Activated CD4-positive, alpha-beta T cell treated with anti-CD3 and anti-CD28 coated beads for 48 hours (primary cell): ENCODE measurements at places on chromosomes 6 and 20.

- peak; percentile 80 for DNase-seq
These were observed 78.3 kb upstream of the CTNNBL1 start for GRCh38 chr20:37615340-37616109.

- DNase-seq = no peak
These were observed 175.0 kb downstream of the CARMIL1 start for GRCh38 chr6:25454136-25454535.

DNA sequence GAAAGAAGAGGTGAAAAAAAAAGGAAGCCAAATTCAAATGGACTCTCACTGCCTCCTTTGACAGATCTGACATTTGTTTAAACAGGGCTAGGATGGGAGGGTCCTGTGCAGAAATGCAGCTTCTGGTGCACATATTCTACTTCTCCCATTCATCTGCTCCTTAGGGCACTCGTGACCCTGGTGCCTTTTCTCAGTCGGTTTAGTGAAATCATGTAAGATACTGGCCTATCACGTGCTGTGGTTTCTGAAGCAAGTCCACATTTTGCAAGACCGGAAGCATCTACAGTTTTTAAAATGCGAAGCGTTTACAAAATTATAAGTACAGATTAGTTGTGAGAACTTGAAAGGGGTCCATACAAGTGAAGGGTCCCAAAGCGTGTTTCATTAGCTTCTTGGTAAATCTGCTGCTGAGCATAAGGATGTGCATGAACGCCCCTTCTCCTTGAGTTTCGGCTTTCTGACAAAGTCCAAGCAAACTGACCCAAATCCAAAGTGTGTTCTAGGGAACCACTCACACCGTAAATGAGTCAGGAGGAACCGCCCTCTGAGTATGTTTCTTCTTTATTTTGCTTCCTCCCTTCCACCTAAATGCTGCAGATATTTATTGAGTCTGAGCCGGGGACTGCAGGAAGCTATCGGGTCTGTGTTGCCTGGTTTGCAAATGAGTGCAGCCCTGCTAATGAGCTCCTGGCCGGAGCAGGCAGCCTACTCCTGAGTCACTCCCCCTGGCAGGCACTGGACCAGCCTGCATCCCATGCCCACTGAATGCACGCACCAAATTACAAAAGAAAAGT lies 323.8 kb upstream of the JARID2 start:
- no peak for DNase-seq

- DNase-seq = peak; percentile 34
These were observed 79.8 kb downstream of the KIF13A start for GRCh38 chr6:17907406-17908229.

GRCh38 chr20:3459881-3460307 lies 10.9 kb upstream of the ATRN start:
- DNase-seq = no peak
